Osteoblast (primary cell): ENCODE measurements at places on chromosomes 7 and 10. TPM values are rescaled to one million over a fixed set of nuclear protein-coding genes. Genes with fewer than 3 reads are reported as not detected.

GRCh38 chr7:78333530-78334425, 535.2 kb downstream of the PHTF2 start:
- DNase-seq: no peak

- DNase-seq: no peak
These were observed 26.2 kb upstream of the EBLN1 start for GRCh38 chr10:22244001-22244400.

DNA sequence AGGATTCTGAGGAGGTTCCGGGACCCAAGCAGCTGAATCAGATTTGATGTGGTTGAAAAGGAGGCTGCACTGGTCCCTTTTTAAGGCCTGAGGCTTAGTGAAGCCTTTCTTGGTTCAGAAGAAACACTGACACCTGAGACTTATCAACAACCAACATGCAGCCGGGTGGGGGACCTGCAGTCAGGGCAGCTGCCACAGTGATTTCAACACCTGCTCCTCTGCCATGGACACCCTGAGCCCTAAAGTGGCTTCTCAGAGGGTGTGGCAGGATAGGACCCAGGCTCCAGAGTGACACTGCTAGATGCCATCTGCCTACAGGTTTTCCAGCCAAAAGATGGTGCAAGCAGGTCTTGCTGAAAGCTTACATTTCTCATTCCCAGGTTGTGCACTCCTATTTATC, 99.3 kb downstream of the COL13A1 start:
- DNase-seq: peak; percentile 60

GRCh38 chr10:60899266-60899665, 44.7 kb downstream of the RHOBTB1 start:
- DNase-seq: no peak

DNA sequence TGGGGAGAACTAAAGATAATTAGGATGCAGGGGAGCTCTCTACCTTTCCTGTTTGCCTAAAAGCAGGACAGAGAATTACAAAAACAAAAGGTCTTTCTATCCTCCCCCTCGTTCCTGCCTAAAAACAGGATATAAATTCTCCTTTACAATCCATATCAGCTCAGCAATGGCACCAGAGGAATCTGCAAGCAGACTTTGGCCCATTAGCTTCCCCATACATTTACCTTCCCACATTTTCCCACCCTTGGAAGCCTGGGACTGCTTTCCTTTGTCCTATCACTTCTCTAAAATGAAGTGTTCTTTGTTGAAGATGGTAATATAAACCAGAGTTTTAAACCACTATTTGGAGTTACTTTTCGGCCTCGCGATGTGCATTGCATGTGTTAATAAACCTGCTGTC, 15.5 kb downstream of the SHTN1 start:
- DNase-seq: no peak

- peak; percentile 74 for DNase-seq
These were observed 67.9 kb downstream of the ZNF680 start for GRCh38 chr7:64494912-64495461.

DNA sequence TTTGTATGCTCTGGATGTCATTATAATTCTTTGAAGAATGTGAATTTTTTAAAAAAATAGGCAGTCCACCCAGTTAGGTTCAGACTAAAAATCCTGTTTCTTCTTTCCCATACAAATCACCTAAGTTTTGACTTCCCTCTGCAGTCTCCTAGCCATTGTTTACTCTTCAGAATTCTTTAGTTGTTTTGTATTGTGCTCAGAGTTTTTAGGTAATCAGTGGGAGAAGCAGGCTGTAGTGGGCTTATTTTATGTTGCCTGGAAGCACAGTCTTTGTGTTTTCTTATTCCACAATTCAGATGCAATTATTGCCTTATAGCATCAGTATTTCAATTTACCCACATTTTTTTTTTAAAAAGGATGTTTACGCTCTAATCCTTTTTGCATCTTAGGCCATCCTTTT, 94.9 kb downstream of the AKAP9 start:
- no peak for DNase-seq

DNA sequence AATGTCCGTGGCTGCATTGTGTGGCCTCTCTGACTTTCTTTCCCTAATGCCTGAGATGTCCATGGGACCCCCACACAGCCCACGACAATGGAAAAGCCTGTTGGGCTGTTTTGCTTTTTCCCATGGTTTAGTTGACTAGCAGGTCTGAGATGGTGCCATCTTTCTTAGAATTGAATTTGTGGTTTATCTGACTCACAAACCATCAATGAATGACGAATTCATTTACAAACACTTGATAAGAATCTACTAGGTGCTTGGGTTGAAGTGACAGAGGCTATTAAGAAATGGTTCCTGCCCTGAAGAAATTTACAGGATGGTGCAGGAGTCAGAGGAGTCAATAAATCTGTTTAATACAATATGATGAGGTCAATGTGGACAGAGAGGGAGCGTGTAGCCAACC, 75.4 kb downstream of the OTUD1 start:
- DNase-seq: no peak

GRCh38 chr7:3234851-3235250, 66.2 kb upstream of the SDK1 start:
- DNase-seq: no peak

DNA sequence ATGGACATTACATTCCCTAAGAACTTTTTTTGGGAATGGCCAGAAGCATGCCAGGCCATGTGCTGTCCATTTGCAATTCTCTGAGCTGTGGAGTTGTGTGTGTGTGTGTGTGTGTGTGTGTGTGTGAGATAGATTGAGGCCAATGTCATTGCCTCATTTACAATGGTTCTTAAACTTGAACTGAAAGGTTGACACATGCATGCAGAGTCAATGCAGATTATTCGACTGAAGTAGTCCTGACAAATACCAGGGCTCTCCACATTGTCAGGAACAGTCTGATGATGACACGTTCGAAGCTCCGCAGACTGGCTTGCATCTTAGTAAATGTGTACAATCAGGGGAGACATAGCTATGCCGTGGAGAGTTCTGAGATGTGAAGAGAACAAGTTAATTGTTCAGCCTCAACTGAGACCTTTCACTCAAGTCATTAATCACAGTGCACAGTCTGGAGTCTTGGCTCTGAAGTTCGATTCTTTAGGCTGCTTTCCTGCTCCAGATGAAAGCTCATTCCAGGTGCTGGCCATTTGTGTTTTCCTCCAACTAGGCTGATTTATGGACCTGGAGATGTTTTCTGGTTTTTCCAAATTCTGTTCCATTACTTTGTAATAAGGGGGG, 921.9 kb downstream of the LRMDA start:
- DNase-seq: no peak

DNA sequence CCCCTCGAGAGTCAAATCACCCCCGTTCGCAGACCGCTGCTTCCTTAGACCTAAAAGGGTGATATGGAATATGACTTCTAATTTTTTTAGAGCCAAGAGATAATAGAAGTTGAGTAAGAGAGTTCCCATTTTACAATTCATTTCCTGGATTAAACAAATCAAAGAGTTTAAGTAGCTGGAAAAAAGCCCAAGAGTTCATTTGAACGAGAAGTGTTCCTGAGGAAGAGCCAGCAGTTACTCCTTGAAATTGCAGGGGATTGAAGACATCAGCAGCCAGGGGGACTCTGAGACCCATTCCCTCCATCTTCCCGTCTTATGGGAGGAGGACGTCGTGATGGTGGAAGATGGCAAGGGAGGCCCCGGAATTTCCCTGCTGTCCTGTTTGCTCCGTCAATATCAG, 277.0 kb downstream of the WDR11 start:
- DNase-seq: no peak

DNA sequence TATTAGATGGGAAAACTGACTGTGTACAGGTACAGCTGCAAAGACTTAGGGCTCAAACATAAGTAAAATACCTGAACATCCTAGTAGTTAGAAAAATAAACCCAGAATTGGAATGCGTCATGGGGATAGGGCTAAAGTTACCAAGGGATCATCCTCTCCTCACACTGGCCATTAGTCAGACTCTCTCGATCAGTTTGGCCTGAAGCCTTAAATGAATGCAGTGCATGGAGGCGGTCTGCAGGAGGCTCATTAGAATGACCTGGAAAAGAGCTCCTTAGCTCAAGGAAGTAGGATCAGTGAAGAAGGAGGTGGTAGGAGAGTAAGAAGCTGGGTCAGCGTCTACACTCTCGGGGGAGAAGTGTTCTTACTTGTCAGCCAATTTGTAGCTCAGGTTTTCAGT, 35.3 kb downstream of the DENND2A start:
- peak; percentile 73 for DNase-seq

- DNase-seq: no peak
These were observed 3.2 kb downstream of the CSGALNACT2 start for GRCh38 chr10:43141421-43141820.

- no peak for DNase-seq
These were observed 31.8 kb upstream of the LSM8 start for GRCh38 chr7:118152149-118152548.

- no peak for DNase-seq
These were observed 661.7 kb upstream of the AUTS2 start for GRCh38 chr7:68936471-68937035.

GRCh38 chr7:133641436-133641835, 388.6 kb downstream of the EXOC4 start:
- no peak for DNase-seq

GRCh38 chr10:92238054-92238585, 52.8 kb downstream of the CPEB3 start:
- no peak for DNase-seq

DNA sequence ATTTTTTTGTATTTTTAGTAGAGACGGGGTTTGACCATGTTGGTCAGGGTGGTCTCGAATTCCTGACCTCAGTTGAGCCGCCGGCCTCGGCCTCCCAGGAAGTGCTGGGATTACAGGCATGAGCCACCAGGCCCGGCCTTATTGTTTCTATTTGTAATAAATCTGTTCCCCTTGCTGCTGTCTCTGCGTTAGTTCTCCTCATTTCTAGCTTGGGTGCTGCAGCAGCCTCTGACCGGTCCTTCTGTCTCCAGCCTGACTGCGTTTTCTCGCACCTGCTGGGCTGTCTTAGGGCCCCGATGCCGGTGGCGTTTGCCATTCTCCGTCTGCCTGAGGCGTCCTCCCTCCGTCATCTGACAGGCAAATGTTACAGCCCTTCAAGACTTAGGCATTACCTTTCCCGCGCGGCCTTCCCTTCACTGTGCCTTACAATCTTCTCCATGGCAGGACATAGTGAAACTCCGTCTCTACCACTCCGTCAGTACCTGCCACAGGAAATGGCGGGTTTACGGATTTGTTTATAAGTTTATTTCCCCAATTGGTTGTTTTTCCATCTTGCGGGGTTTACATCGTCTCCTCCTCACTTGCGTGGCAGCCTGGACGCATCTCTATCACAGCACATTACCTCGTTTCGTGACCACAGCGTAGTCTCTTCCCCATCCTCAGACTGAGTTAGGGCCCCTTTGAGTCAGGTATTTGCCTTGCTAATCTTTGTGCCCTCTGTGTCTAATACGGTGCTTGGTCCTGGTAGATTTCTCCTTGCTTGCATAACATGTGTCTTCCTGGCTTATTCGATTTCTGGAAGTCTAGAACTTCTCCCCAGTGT, 2.3 kb upstream of the GIMAP8 start:
- no peak for DNase-seq

DNA sequence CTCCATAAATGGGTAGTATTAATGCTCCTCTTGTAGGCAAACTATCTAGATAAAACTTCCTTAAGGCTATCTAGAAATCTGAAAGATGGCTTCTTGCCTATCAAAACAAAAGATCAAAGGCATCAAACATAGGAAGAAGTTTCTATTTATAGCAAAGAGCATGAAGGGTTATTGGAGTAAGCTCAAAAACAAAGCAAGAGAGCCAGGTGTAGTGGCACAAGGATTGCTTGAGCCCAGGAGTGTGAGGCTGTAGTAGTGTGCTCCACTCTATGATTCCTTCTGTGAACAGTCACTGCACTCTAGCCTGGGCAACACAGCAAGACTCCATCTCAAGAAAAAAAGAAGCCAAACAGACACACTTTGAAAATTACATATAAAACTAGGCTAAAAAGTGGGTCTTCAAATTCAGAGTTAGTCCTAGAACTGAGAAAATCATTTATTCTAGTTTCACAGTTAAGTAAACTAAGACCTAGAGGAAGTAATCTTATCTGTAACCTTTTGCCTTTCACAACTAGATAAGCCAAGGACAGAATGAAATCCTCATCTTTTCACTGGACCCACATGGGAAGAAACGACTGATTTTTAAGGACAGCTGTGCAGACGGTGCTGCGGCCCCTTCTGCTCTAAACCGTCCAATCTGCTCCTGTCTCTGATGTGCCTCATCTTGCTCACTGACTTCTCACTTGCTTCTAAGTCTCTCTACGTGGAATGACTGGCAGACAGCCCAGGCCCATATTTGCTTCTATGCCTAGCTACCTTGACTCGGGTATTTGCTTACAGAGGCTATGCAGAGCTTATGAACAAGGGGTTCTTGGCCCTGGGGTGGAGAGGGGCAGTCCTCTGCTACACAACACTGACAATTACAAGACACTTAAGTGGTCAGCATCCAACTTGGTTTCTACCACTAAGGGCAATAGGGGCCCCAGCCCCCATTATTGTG, 50.0 kb downstream of the ESYT2 start:
- DNase-seq: no peak

GRCh38 chr7:136555933-136556332, 312.5 kb upstream of the CHRM2 start:
- DNase-seq: no peak

DNA sequence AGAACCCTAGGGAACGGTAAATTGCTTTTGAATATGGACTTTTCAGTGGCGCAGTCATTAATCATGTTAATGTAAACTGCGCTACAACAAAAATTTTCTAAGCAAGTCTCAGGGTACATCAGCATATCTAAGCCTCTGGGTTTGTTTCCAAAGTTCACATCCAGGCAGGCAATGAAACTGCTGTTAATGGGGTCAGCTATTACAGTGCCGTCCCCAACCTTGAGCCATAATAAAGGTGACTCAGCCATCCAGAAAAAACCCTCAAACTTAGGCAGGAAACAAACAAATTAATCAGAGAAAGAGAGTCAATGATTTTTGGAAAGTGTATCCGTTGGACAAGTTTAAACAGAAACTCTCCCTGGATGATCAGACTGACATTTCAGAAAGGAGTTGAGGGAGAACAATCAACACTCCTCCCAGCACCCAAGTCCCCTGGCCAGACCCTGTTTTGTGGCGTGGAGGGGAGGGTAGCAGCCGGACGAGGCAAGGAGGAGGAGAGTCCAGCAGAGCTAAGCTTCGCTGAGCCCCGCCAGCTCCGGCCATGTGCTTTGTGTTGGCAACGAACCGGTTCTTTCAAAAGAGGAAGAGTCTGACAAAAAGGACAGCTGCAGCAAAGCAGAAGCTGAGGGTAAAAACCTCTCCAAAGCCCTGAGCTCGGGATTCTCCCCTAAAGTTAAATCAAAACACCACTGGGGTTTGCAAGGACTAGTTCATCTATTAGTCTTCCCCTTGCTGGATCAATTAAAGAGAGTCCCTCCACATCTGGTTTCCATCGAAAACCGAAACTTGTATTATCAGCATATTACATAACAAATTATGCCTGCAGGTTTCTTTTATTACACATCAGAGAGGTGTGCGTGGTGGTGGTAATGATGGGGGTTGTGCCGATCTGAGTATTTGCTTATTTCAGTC, 3.6 kb downstream of the FAM53B start:
- DNase-seq: no peak

Gene TAS2R41
- total RNA-seq: not detected in 2 replicates

Gene PRKCQ
- not detected in 2 replicates for total RNA-seq

Gene ZNF117
- 8.0 and 8.3 TPM in 2 replicates for total RNA-seq

Gene MKI67
- total RNA-seq: 2.5 and 3.5 TPM in 2 replicates

Gene ADAM22
- total RNA-seq: 0.36 and 0.59 TPM in 2 replicates

Gene MRPL32
- 35.5 and 42.1 TPM in 2 replicates for total RNA-seq
